ENCODE measurements at places on chromosomes 3 and 15.
A peak's percentile ranks its signal among the peaks of the same experiment; 100 is the strongest.

- no peak for DNase-seq
Observed at GRCh38 chr3:35537265-35537664, 102.1 kb upstream of the ARPP21 start.

GRCh38 chr3:59573911-59574310 lies 524.1 kb upstream of the CFAP20DC start:
- peak; percentile 69 for DNase-seq

GRCh38 chr3:184177331-184177731 lies 2.7 kb downstream of the AP2M1 start:
- DNase-seq = peak; percentile 85

DNA sequence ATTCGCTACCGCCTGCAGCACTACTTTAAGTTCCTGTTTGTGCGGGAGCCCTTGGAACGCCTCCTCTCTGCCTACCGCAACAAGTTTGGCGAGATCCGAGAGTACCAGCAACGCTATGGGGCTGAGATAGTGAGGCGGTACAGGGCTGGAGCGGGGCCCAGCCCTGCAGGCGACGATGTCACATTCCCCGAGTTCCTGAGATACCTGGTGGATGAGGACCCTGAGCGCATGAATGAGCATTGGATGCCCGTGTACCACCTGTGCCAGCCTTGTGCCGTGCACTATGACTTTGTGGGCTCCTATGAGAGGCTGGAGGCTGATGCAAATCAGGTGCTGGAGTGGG lies 995 bp downstream of the CHST14 start:
- DNase-seq = no peak

DNA sequence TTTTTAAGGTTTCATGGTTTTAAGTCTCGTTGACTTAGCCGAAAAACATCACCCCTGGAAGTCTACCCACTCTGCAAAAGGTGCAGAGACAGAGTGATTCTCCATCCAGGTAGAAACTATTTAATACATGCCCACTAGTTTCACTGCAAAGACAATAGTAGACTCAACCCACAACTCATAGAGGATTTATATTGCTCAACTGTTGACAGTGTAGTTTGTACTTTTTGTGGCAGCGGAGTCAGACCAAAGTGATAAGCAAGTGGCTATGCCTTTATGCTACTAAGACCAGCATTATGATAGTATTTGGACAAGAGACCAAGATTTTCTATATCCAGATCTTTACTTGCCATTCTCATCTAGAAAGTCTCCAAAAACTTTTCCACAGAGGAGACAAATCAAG lies 98.8 kb upstream of the ZBTB20 start:
- DNase-seq = peak; percentile 52

DNA sequence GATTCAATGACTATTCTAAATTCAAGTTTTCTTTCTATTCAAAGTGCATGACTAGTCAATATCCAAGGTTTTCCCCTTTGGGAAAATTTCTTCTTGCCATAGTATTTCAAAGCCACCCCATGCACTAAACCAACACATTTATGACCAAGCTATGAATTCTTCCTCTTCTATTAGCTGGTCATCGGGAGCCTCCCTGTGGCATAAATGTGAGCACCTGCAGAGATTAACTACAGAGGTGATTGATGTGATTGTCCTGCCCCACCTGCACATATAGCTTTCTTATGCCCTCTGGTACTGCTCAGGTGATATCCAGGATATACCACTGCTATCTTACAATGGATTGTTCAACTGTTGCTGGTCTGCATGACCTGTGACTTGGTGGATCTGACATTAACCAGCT lies 694.9 kb downstream of the ZBBX start:
- DNase-seq = no peak

DNA sequence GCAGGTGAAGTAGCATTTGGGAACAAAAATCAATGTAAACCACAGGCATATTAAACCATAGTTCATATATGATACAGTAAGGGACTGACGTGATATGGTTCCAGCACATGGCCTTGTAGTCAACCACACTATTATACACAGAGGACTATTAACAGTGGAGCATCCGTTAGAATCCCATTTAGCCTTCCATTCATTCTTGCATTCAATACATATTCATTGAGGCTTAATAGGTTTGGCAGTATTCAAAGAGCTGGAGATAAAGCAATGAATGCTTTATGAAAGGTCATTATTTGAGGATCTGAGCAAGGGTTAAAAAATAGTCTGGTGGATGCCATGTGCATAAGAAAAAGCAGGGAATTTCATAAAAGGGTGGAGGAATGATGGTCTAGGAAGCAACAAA lies 89.1 kb downstream of the MME start:
- DNase-seq = no peak

DNA sequence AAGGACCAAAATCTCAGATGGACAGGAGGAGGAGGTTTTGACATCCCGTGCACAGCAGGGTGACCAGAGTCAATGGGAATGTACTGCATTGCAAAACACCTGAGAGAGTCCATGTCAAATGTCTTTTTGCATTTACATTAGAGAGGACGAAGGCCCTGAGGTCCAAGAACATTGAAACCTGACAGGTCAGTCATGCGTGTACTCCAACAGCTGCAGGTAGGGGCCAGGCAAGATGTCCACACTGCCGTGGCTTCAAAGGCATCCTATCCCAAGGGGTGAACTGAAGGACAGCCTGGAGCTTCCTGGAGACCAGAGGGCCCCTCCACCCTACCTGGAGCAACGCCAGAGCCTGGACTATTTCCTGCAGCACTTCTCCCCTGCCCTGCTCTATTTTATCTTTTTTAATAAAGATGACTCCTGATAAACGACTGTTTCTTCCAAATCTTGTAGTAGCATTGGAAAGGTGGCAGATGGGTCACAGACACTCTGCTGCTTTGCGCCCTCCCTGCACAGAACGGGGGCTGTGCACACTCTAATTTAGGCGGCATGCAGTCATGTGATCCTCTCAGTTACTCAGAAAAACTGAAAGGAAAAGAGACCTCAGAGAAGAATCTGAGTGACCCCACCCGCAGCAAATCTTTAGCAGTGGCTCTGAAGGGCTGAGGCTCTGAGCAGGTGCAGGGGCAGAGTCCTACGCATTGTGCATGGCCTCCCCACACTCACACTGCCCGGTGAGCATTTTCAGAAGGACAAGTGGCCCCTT lies 68.2 kb downstream of the HMCES start:
- no peak for DNase-seq

- DNase-seq = no peak
Observed at GRCh38 chr3:165874663-165875489, 37.7 kb upstream of the BCHE start.

DNA sequence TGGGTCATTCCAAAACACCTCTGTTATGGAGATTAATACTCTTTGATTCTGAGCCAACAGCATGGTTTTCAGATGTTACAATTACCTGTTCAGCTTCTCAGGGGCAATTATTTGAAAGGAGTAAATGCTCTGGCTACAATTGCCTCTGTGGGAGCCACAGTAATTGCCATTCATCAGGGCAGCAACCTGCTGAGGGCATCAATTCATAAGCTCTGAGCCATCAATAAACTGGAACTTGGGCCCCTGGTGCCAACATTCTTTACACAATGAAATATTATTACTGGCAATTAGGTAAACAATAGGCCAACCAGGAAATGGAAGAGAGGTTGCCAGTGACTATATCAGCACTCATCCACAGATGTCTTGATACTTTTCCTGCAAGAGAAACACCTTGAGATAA lies 660.8 kb downstream of the MECOM start:
- no peak for DNase-seq

DNA sequence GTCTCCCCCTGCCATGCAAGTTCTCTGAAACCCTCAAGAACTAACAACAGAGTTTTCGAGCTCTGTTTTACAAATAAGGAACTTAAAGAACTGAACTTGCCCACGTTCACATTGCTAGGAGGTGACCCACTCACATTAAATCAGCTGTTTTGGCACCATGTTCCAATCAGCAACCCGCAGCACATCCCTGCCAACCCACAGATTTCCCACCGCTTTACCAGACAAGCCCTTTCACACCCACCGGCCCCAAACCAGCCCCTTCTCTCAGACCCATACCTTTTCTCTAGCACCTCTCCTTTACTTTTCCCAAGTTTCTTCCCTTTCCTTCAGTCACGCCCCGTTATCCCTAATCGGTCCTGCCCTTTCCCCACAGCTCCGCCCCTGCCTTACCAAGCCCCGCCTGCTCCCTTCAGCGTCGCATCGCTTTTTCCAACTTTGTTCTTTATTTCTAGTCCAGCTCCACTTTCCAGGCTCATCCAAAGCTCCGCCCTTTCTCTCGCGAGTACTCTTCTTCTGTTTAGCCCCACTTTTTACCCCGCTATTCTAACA lies 804 bp upstream of the BRPF1 start:
- no peak for DNase-seq

DNA sequence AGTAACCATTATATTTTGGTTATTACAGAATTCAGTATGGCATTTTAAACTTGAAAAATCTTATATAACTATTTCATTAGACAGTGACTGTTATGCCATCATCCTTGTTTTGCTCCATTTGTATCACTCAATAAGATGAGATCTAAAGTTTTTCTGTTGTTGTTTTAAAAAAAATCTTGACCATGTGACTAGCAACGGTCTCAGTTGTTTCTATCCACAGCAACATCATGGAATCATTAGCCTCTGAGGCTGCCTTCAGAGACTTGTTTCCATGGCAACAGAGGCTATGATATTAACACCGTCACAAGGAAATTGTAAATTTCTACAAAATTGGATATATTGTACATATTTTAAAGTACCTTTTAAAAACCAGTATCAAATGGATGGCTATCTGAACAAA lies 129.8 kb downstream of the DLG1 start:
- DNase-seq = peak; percentile 38

DNA sequence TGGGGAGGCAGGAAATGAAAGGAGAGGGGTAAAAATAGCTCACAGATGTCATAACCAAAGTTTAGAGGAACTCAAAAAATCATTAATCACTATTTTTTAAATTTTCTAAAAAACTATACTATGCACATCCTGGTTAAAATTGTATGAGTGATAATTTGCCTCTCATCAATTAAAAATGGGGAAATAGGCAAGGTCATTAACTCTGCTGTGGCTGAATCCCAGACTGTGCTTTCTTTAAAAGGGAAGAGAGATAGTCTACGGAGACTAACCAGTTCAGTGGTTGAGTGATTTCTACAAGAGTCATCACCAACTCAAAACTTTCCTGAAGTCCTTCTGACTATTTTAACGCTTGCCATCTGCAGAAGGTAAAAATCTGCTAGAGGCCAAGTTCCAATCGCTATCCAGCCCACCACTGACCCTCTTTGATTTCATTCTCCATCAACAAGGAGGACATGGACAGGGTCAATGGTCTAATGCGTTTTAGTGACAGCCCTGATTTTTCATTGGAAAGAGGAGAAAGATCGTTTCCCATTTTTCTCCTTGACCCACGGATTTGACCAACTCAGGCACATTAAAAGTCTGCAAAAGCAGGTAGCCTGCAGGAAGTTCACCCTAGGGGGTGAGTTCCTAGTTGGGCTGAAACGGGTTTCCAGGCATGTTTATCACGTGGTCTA lies 850 bp downstream of the SUCLG2 start:
- DNase-seq = peak; percentile 44

DNA sequence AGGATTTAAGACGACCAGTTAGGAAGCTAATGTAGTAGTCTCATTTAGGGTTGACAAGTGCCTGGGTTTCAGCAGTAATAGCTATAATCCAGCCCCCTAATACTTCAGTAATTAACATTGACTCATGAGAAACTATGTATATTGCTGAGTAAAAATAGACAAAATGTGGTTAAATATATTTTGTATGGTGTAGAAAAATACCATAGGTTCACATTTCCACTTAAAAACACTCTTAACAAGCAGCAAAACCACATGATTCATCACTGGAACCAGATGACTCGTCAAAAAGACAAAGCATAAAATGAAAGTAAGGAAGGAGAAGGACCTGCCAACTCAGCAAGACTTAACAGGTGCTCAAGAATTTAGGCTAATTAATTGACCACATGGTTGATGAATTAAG lies 288.9 kb downstream of the EFHB start:
- DNase-seq = no peak

GRCh38 chr3:57670543-57670942 lies 22.3 kb downstream of the DENND6A start:
- DNase-seq = no peak

DNA sequence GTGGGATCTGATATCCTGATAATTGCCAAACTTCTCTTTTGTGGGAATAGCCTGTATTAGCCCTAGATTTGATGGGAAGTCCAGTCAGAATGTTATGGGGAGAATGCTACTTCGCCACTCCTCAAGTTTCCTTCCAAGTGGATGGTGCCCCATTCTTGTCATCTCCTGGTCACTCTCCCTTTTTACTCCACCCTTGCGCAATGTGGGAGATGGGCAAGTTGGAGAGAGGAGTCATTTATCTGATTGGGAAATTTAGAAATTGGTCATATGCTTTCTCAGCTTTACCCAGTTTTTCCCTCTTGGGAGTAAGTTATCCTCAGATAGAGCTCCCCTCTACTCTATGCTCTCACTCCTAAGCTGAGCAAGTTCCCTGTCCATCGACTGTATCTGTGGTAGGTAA lies 14.4 kb downstream of the FANCD2OS start:
- DNase-seq = no peak

- DNase-seq = no peak
Observed at GRCh38 chr15:91400481-91400880, 300.4 kb downstream of the SV2B start.

- no peak for DNase-seq
Observed at GRCh38 chr15:96559631-96560030, 229.1 kb downstream of the NR2F2 start.

GRCh38 chr3:11591391-11592282 lies 52.1 kb downstream of the VGLL4 start:
- DNase-seq = peak; percentile 67

- DNase-seq = no peak
Observed at GRCh38 chr15:88613074-88613944, 7.8 kb upstream of the AEN start.

DNA sequence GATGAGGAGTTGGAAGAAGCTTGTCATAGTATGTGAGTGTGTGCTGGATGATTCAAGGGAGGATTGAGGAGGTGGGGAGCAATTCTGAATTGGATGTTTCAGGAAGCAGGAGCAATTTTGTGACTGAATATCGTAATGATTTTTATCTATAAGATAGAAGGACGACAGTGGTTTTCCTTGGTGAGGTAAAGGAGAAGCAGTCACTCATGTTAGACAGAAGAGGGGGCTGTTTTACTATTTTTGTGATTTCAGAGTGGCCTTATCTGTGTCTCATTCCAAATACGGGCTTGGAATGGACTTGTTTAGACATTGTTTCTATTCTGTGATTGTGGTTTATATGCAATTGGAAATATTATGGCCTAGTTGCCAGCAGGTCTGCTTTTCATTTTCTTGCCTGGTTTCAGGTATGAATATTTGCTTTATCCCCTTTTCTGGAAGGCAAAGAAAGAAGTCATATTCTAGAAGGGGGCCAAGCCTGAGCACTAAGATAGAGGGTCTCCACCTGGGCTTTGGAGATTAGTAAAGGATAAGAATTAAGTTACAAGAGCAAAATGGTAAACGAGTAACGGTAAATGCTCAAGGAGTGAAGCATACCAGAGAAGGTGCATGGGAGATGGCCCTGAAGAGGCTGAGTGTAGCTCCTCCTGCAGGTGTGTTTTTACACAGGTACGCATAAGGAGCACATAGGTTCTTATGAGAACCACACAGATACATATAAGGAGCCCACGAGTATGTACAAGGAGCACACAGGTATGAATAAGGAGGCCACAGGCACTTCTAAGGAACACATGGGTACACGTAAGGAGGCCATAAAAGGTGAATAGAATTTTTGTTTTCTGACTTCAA lies 124.6 kb upstream of the KCNAB1 start:
- peak; percentile 64 for DNase-seq

GRCh38 chr3:27708250-27708649 lies 13.9 kb downstream of the EOMES start:
- no peak for DNase-seq
